ENCODE measurements at places on chromosomes 1 and 21.

DNA sequence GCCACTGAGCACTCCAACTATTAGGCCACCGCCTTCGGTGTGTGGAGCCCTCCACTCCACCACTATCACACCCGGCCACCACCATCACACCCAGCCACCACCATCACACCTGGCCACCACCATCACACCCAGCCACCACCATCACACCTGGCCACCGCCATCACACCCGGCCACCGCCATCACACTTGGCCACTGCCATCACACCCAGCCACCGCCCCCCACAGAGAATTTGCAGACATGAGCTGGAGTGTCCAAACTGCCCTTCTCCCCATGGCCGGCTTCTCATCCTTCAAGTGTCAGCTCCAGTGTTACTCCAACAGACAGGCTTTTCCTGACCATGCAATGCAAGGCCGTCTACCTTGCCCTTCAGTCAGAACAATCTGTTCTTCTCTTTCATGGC lies 50.4 kb upstream of the A3GALT2 start:
- no peak for DNase-seq

DNA sequence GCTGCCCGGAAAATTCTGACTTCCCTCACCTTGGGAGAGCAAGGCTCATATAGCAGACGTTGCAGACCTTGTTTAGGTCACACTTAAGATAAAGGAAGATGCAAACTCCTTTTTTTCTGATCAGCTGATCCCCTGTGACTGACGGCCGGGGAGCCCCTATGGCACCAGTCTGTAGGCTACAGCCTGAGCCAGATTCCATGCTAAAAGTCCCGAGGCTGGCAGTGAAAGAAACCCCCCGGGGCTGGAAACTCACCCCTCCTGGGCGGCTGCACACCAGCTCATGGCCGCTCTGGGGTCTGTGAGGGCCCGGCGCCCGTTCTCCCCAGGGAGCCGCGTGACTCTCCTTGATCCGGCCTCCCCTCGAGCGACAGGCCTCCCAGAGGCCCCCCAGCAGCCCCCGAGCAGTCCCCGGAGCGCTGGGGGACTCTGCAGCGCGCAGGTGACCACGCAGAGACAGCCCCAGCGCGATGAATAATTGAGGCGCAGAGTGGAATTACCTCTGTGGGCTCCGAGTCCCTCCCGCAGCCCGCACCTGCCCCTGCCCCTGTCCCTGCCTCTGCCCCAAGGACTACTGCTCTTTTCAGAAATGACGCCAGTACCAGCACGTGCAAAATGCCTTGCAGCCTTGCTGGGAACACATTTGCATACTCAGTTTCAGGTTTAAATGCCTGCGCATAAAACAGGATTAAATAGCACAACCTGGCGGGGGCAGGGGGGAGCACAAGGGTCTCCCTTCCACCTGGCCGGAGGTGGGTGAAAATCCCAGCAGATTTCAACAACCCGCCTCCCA lies 62.6 kb upstream of the CLDN14 start:
- DNase-seq: no peak

GRCh38 chr21:27219068-27219467 lies 252.2 kb upstream of the ADAMTS5 start:
- DNase-seq: no peak

GRCh38 chr1:148362626-148363438 lies 120.3 kb downstream of the PPIAL4G start:
- DNase-seq: no peak

DNA sequence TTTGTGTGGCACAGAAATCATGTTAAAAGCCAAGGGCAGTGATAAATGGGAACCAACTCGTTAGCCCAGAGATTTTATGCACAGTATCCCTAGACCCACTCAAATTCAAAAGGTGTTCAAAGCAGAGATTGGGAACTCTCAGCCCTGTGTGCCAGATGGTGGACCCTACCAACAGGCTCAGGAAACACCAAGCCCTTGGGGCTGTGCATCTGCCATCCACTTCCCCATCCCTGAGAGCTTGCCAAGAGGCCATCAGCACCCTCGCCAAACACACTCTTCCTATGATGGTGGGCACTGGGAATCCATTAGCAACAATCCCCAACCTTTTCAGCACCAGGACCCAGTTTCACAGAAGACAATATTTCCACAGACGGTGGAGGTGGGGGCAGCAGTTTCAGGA lies 194.2 kb upstream of the NFIA start:
- no peak for DNase-seq

GRCh38 chr1:115227346-115228082 lies 110.5 kb downstream of the NGF start:
- no peak for DNase-seq

GRCh38 chr1:90340606-90341005 lies 345.7 kb downstream of the ZNF326 start:
- no peak for DNase-seq

- DNase-seq: no peak
These were observed 124.5 kb upstream of the GALNT2 start for GRCh38 chr1:229942501-229942900.

- no peak for DNase-seq
These were observed 14.2 kb downstream of the COL6A1 start for GRCh38 chr21:45995686-45996179.

DNA sequence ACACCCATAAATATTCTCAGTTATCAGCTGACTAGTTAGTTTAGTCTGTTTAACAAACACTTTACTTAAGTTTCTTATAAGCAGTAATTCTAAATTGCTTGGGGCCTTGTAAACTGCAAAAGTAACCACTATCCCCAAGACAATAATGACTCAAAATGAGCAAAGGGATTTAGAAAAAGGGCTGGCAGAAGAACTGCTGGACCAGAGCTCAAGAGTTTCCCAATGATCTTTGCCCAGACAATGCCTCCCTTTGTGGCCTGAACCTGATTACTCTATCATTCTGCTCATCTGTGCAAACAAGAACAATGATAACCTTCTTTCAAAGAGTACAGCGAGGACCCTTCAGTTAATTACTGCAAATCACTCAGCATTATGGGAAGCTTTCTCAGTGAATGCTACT lies 123.5 kb downstream of the TIAM1 start:
- DNase-seq: no peak

DNA sequence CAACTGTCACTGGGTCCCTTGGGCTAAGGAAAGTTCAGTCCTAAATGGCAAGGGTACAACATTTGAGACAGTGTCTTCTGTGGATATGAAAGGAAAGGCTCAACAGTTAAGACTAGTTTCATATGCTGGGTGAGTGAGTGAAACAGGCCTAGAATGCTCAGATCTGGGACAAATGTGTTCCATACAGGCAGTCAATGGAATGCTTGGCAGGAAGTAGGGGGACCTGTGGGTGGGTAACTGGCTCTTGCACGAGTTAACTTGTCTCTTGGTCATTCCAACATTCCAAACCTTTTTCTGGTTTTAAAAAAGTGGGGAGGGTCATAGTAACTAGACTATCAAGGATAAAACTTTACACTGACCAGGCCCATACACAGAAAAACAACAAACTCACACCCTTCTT lies 17.8 kb upstream of the ADAM30 start:
- DNase-seq: no peak

- DNase-seq: no peak
These were observed 76.9 kb downstream of the DDX20 start for GRCh38 chr1:111832521-111833155.

DNA sequence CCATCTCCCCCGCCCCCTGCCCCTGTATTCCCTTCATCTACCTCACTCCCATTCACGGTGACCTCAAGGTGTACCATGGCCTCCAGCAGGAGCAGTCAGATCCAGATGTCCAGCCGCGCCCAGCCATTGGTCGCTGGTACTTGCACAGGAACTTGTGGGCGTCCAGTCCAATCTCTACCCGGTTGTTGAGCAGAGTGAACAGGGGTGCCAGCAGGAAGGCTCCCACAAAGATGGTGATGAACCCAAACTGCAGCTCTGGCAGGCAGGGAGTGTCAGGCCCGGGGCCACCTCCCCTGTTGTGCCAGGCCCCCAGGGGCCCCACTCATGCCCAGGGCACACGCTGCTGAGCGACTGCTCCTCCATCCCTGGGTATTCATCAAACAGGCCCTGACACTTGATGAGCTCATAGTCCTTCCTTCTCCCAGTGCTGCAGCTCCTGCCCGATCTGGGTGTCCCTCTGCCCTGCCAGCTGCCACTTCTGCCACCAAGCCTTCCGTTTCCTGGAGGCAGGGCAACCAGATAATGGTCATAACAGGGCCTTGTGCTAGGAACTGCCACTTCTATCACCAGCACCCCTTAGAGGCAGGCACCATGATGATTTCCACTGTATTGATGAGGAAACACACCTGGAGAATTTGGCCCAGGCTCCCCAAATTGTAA lies 5.7 kb upstream of the ARHGEF19 start:
- no peak for DNase-seq

- no peak for DNase-seq
These were observed 27.5 kb upstream of the PRKACB start for GRCh38 chr1:84116558-84116957.

GRCh38 chr1:246476771-246477170 lies 30.3 kb downstream of the SMYD3 start:
- no peak for DNase-seq

DNA sequence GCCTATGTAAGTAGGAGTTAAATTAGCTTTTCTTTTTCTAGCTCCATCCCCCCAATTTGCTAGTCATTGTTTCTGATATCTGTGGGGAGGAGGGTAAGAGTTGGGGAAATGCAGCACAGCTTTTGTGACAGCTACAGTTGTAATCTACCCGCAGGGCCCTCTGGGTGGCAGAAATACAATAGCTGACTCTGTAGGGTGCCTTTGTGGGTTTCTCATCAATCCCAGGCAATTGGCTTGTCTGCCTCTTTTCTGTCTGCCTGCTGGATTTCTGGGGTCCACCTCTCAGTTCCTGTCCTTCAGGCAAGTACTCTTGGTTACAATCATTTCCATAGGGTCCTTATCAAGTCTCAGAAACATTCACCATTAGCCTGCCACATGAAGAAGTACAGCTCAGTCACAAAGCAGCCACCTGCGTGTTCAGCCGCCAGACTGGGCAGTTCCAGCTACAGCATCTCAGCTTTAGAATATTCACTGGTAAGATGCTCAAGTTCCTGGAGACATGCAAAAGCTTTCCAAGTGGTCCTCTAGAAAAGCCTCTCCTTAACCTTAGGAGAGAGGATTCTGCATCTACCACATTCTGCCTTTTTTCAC lies 19.2 kb upstream of the SLC44A5 start:
- no peak for DNase-seq

- DNase-seq: no peak
These were observed 57.5 kb upstream of the CPLANE2 start for GRCh38 chr1:16294219-16295212.
